ENCODE measurements at places on chromosomes 2 and 18. TPM values are rescaled to one million over a fixed set of nuclear protein-coding genes. Genes with fewer than 3 reads are reported as not detected.

ACP1 gene
- 127 TPM for total RNA-seq

VWA3B gene
- total RNA-seq = not detected

GAREM2 gene
- total RNA-seq = 7.9 TPM

NUP35 gene
- 44.0 TPM for total RNA-seq

POMC gene
- total RNA-seq = 6.9 TPM

- no peak for DNase-seq
- H3K27ac ChIP-seq = peak overlapping the region; percentile 60
- H3K4me1 ChIP-seq = peaks cover 33% of the 10 kb centered on the region
- peaks cover 2% of the 10 kb centered on the region for H3K36me3 ChIP-seq
Observed at GRCh38 chr2:190841707-190842505, 38.7 kb upstream of the GLS start.

DNA sequence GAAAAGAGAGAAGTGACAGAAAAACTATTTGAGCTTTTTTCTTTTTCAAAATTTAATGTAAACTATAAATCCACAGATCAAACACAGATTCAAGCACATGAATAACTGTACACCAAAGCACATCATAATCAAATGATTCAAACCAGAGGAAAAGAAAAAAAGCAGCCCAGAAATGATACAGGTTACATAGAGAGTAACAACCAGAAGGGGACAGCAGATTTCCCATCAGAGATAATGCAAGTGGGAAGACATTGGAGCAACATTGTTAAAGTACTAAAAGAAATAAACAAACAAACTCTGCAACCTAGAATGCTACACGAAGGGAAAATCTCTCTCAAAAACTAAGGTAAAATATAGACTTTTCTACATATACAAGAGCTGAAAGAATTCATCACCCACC, 34.5 kb downstream of the CMPK2 start:
- H3K36me3 ChIP-seq = peaks cover 40% of the 10 kb centered on the region
- H3K4me1 ChIP-seq = peaks cover 33% of the 10 kb centered on the region
- DNase-seq = no peak
- H3K27me3 ChIP-seq = peaks cover 2% of the 10 kb centered on the region
- H3K27ac ChIP-seq = no peak overlapping the region

GRCh38 chr2:109230941-109231420, 102.0 kb downstream of the SH3RF3 start:
- peaks cover 12% of the 10 kb centered on the region for H3K4me1 ChIP-seq
- DNase-seq = no peak
- peaks cover 45% of the 10 kb centered on the region for H3K27me3 ChIP-seq
- H3K27ac ChIP-seq = no peak overlapping the region
- H3K4me3 ChIP-seq = no peak overlapping the region

GRCh38 chr2:242043538-242044312, 174.2 kb downstream of the RTP5 start:
- H3K4me1 ChIP-seq = no peaks in the 10 kb centered on the region
- no peak overlapping the region for H3K4me3 ChIP-seq
- DNase-seq = no peak
- H3K36me3 ChIP-seq = no peaks in the 10 kb centered on the region

GRCh38 chr2:226447338-226448300, 352.0 kb downstream of the IRS1 start:
- H3K27me3 ChIP-seq = peaks cover 26% of the 10 kb centered on the region
- no peaks in the 10 kb centered on the region for H3K36me3 ChIP-seq
- no peak overlapping the region for H3K27ac ChIP-seq
- H3K4me3 ChIP-seq = no peak overlapping the region
- H3K4me1 ChIP-seq = no peaks in the 10 kb centered on the region
- no peak for DNase-seq

DNA sequence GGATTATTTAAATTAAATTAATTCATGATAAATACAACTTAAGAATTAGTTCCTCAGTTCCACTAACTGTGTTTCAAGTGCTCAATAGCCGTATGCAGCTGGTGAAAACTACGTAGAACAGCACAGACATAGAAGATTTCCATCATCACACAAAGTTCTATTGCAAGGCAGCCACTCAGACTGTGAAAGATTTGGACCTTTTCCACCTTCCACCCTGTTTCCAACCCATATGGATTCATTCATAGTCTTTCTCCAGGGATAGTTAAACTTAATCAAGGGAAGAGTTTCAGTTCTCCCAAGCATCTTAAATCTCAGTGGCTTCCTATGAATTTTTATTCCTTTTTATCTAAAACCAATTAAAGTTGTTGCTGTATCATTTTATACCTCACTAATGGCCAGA, 2030.8 kb downstream of the SUCLG1 start:
- no peaks in the 10 kb centered on the region for H3K27me3 ChIP-seq
- H3K36me3 ChIP-seq = no peaks in the 10 kb centered on the region
- no peak overlapping the region for H3K27ac ChIP-seq
- no peak overlapping the region for H3K4me3 ChIP-seq

- H3K4me1 ChIP-seq = no peaks in the 10 kb centered on the region
- no peaks in the 10 kb centered on the region for H3K36me3 ChIP-seq
- H3K27me3 ChIP-seq = no peaks in the 10 kb centered on the region
- H3K4me3 ChIP-seq = no peak overlapping the region
- no peak for DNase-seq
Observed at GRCh38 chr18:46731316-46731715, 25.5 kb downstream of the ST8SIA5 start.

DNA sequence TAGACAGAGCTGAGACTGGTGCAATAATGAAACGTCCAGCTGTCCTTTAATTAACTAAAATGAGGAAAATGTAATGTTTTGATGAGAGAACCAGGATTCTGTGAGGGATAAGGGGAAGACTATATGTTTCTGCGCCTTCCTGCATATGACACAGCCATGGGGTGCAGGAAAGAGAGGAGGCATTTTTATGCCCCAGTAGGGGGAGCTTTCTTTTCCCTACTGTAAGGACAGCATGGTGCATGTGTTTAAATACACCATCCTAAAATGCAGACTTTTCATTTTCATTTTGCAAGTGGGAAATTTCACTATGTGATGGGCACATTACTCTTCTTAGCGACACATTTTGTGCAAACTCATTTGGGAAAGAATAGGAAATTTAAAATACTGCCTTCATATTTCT, 446.1 kb downstream of the ARHGAP15 start:
- peaks cover 4% of the 10 kb centered on the region for H3K4me1 ChIP-seq
- peaks cover 12% of the 10 kb centered on the region for H3K36me3 ChIP-seq

GRCh38 chr2:108169982-108170625, 69.7 kb upstream of the SULT1C3 start:
- H3K4me1 ChIP-seq = no peaks in the 10 kb centered on the region
- H3K27ac ChIP-seq = no peak overlapping the region
- H3K4me3 ChIP-seq = no peak overlapping the region
- DNase-seq = no peak

DNA sequence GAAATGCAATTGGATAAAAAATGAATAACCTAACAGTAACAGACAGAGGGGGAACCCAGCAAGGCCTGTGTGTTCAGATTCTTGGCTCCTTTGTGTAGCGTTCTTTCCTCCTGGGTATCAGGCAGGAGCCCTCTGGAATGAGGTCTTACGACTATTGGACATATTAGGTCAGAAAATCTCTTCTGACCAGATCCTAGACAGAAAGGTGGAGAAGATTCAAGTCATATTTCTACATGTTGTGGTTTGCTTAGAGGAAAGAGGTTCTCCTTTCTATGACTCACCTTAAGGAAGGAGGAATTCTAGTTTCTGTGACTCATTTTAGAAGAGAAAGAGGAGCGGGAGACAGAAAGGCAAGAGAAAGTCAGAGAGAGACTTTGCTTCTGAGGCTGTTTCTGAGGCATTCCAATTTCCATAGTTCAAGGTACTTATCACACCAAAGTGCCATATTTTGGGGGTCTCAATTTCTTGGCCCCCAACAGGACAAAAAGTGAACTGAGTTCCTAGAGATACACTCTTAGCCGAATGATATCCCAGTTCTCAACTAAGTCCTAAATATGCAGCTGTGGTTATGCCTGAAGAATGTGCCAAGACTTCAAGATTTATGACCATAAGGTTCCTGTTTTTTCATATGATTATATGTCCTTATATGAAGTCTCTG, 618.6 kb downstream of the ZEB2 start:
- H3K4me1 ChIP-seq = peaks cover 5% of the 10 kb centered on the region
- no peak for DNase-seq
- H3K36me3 ChIP-seq = no peaks in the 10 kb centered on the region
- H3K27ac ChIP-seq = no peak overlapping the region

Data from activated CD4-positive, alpha-beta T cell treated with anti-CD3 and anti-CD28 coated beads, Interleukin-2, amount 10 ng/mL, durations not matched to agents 24 days and 14 days (primary cell).